ENCODE measurements at places on chromosomes 12 and 14. TPM values are rescaled to one million over a fixed set of nuclear protein-coding genes. Genes with fewer than 3 reads are reported as not detected.

The DDX11 gene
- total RNA-seq: 42.8 TPM

The CHPT1 gene
- 64.2 TPM for total RNA-seq

The CLEC2B gene
- 13.1 TPM for total RNA-seq

The AKAP5 gene
- 2.8 TPM for total RNA-seq

The SLC10A1 gene
- total RNA-seq: not detected

The TRPV4 gene
- 2.0 TPM for total RNA-seq

The RPS6KA5 gene
- total RNA-seq: 4.6 TPM

The MGST1 gene
- total RNA-seq: 51.1 TPM

The PROX2 gene
- not detected for total RNA-seq

The SETD1B gene
- total RNA-seq: 32.7 TPM

The LRRC9 gene
- total RNA-seq: not detected

The LRTM2 gene
- not detected for total RNA-seq

The PRPF40B gene
- 21.9 TPM for total RNA-seq
